ENCODE measurements at places on chromosomes 2 and 18.

DNA sequence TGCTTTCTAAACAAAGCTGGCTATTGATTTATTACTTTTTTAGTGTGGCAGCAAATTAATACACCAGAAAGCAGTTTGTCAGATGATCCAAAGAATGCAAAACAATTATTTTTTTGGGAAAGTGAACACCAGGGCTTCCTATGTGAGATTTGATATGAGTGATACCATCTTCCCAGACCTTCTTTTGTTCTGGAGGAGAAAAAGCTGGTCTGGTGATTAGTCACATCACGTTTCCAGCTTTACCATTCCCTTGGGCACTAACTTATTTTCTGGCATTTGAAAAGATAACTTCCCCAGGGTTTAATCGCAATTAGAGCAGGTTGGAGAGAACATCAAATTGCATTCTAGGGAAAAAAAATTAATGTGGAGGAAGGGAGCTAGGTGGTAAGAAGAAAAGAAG lies 182.9 kb upstream of the TANK start:
- no peak for DNase-seq

DNA sequence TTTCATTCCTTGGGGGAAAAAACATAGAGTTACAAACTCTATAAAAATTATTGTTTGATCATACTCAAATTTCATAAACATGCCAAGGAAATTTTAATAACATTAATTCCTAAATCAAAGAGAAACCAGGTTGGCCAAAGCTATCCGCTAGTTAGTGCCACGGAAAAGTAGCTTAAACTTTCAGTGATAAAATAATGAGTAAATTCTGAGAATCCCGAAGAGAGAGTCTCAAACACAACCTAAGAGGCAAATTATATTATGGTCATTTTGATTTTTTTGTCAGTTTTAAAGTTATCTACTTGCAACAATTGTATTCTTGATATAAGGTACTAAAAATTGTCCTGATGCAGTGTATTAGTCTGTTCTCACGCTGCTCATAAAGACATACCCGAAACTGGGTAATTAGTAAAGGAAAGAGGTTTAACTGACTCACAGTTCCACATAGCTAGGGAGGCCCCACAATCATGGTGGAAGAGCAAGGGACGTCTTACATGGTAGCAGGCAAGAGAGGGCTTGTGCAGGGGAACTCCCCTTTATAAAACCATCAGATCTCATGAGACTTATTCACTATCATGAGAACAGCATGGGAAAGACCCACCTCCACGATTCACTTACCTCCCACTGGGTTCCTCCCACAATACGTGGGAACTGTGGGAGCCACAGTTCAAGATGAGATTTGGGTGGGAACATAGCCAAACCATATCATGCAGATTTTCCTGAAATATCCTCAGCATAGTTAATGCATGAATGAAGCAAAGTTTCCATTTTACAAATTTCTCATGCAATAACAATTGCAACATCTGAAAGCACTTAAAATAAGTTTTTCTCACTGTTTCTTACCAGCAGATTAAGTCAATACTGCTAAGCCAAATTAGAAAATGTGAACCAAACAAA lies 205.9 kb upstream of the STK17B start:
- DNase-seq = no peak

DNA sequence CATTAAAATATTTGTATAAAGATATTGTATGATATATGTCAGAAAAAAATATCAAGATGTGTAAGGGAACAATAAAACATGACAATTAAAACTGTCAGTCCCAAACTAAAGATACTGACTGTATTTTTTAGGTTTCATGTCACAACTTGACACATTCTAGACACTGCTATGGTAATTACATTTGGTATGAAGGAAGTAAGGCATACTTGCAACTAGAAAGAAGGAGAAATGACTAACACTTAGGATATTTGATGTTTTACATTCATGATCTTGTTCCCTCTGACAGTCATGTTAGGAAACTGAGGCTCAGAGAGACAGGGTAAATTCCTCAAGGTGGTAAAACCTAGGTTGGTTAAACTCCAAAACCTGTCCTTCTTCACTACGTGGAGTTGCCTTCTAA lies 68.3 kb downstream of the TMEFF2 start:
- no peak for DNase-seq

DNA sequence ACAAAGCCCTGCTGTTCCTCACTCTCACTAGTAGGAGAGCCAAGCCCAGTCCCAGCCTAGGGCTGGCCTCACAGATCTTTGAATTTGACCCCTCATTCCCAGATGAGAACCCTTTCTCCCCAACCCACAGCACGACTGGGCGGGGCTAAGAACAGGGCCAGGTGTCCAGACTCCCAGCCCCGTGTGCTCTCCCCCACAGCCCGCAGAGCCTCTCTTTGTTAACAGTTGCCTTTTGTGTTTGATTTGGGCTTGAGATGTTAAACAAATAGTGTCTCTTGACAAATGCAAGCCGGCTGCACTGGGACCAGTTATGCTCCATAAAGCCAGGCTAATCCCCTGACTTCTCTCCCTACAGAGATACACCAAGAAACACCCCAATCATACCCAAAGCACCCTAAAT lies 4.7 kb upstream of the KCNK3 start:
- no peak for DNase-seq

- no peak for DNase-seq
These were observed 91.0 kb downstream of the TMEM185B start for GRCh38 chr2:120132190-120132589.

DNA sequence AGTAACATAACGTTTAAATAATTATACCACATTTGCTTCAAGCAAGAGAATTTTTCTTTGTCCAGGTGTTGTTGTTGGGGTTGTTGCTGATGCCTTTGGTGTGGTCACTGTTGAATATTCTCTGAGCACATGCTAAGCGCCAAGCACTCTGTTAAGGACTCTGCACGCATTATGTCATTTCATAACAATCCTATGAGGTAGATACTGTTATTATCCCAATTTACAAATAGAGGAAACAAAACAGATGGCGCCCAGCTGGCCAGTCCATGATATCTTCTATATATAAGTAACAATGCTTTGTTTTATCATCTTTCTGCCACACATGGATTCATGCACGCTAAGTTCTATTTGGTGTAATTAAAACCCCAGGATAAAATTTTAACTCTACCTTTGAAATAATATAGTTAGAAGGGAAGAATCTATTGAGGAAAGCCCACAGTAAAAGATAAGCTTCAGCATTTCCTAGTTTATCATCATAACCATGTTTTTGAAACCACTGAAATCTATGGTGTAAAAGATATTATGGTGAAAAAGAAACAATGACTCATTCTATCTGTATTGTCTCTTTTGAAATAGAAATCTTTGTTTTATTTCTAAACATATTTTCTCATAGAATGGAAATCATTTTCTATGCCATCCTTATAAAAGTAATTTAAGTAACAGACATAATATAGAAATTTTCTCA lies 199.7 kb downstream of the PID1 start:
- DNase-seq = no peak

DNA sequence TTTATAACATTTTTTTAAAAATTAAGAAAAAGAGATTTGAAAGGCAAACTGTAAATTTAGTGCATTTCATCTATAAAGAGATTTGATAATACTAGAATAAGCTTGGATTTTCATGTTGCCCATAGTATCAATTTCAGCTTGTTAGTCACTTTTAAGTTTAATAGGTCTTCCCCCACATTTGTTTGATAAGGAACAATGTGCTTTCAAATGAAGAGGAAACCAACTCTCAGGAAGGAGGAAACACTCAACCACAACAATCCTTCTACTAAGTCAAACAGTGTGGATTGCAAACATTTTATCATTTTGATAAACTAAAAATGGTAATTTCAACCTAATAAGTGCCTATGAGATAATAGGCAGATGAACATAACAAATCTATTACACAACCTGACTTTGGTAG lies 397.1 kb upstream of the CDH20 start:
- DNase-seq = no peak

DNA sequence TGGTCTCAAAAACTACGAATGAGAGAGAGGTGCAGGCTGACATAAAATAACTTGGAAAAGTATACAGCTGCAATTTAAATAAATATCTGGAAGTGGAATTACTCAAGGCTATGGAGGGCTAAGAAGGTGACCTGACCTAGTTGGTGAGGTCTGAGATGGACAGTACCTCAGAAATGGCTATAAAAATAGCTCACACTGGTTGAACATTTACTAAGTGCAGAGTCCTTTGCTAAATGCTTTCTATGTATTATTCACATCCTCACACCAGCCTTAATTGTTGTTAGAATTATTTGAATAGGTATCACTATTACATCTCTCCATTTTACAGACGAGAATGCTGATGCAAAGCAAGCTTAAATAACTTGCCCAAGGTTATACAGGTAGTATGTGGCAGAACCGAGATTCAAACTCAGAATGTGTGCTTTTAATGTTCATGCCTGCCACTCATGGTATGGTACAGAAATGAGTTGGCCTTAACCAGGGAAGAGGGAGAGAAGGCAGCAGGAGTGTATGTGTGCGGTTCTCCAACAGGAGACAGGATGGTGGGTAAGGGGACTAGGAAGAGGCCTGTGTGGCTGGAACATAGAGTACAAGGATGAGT lies 37.4 kb downstream of the MRPL44 start:
- no peak for DNase-seq

DNA sequence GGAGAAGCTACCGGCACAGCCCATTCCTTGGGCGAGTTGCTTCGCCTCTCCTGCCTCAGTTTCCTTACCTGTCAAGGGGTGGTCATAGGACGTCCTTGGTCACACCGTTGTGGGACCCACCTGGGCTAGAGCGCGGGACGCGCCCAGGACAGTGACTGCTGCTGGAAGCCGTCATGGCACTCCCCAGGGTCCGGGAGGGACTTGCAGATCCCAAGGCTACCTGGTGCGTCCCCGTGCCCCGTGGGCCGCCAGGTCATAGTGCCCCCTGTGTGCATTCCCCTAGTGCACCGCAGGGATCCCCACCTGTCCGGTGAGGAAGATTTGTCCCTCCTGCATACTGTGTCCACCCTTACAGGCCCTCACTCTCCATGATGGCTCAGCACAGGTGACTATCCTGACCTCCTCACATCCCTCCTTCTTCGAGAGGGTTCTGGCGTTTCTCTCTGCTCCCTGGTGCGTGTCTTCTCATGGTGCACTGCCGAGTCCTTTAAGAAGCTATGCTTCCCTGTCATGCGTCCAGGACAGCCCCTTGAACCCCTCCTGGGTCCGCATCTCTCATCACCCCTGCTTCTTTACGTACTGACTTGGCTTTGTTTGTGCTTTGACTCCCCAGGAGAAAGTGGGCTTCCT lies 886 bp upstream of the STK25 start:
- DNase-seq = no peak

DNA sequence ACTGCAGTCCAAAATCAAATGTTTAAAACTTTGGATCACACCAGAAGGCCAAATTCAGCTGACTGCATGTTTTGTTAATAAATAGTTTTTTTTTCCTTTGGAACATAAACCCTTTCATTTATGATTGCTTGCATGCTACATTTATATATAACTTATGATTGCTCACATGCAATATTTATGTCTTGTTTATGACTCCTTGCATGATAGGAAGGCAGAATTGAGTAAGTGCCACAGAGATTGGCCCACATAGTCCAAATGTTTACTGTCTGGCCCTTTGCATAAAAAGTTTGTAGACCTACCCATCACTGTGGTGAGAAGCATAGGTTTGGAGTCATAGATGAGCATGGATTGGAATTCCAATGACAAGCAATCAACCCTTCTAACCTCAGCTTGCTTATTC lies 30.8 kb downstream of the WDFY1 start:
- DNase-seq = no peak

DNA sequence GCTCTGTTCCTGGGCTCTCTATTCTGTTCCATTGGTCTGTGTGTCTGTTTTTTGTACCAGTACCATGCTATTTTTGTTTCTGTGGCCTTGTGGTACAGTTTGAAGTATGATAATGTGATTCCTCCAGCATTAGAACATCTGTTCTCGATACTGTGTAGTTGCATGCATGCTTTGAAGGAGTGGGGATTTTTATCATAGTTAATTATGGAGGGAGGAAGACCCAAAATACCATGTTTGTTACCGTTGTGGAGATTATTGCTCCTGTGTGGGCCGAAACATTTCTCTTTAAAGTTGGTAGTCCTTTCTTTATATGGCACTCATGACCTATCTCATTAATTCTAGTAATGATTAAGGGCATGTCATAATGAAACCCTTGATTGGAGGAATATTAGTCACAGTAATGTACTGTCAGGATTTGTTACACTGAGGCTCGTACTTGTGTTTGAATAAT lies 87.6 kb downstream of the TTC27 start:
- no peak for DNase-seq

DNA sequence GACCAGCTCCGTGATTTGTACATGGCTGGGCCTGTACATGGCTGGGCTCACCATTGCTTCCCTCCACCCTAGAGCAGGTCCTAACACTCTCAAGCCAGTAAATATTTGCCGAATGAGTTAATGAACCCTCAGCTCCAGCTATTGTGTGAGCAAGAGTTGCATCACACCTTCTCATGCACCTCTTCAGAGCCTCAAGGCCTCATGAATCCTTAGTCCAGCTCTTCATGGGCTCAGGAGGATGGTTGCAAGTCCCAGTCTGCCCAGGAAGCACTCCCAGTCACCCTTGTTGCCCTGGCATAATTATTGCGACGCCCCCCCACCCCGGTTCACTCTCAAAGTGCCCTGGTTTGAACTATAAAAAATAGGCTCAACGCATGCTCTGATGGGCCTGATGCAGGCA lies 30.1 kb upstream of the GNAL start:
- no peak for DNase-seq

DNA sequence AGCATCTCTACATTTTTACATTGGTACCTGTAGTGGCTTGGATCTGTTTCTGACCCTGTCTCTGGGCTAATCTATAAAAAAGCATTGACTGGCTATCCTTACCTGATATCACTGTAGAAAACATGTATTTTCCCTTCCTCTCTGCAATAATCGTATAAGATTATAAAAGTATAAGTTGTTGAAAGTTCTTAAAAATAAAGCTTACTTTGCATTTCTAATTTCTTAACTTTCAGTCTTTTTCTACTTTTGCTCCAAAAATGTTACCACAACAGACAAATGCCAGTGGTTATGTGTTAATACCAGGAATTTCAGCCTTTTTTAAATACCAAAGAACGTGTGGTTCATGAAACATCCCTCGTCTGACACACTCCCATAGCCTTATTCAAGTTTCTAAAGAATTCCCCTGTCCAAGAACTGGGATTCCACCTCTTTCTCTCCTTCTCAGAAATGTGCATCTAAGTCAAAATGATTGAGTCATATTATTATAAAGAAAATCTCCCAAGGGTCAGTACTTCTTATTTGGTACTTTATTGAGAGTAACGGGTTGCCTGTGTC lies 28.5 kb upstream of the ACKR3 start:
- no peak for DNase-seq

GRCh38 chr2:64945973-64946768 lies 43.0 kb upstream of the SLC1A4 start:
- DNase-seq = peak; percentile 86

DNA sequence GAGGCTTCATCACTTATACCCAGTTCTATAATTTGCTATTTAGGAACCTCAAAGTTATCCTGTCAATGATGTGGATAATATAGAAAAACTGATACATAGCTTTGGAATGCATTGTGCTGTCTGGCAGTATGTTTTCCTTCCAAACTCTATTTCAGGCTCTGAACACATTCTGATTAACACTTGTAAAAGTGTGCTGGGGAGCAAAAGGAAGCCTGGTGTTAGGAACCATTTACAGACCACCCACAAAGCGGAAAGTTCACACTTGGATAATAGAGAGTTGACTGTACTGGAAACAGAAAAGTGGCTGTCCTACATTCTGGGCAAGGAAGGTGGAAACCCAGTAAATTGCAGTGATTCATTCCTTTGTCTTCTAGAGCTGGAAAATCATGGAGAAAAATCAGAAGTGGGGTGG lies 114.5 kb upstream of the ZFP36L2 start:
- DNase-seq = no peak

Data from Jurkat, Clone E6-1 (cell line).